Fibroblast of upper back skin (primary cell): ENCODE measurements at places on chromosomes 6 and 20.

GRCh38 chr6:141133836-141134235 is 998.9 kb upstream of the GJE1 start:
- peak; percentile 23 for DNase-seq

DNA sequence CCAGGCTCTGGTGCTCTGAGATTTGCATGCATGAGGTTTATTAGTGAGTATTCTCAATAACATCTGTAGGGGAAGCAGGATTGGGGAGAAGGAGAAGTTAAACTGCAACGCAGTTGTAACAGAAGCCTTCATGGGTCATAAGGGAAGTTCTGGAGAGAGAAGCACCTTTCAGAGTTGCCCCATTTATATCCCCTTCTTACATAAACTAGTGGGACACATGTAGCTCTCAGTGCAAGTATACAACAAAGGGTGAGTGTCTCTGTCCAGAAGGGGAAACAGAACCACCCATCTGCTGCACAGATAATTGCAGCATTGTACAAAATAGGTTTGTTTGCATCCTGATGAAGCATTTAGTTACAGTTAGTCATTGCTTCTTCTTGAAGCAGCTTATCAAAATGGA is 4.3 kb upstream of the ADGB start:
- no peak for DNase-seq

- no peak for DNase-seq
Measured at GRCh38 chr20:10328897-10329255, 105.1 kb downstream of the MKKS start.

GRCh38 chr6:166710084-166710483 is 83.0 kb upstream of the RPS6KA2 start:
- DNase-seq, result no peak
